ENCODE measurements at places on chromosomes 11 and 22.
A peak's percentile ranks its signal among the peaks of the same experiment; 100 is the strongest.

DNA sequence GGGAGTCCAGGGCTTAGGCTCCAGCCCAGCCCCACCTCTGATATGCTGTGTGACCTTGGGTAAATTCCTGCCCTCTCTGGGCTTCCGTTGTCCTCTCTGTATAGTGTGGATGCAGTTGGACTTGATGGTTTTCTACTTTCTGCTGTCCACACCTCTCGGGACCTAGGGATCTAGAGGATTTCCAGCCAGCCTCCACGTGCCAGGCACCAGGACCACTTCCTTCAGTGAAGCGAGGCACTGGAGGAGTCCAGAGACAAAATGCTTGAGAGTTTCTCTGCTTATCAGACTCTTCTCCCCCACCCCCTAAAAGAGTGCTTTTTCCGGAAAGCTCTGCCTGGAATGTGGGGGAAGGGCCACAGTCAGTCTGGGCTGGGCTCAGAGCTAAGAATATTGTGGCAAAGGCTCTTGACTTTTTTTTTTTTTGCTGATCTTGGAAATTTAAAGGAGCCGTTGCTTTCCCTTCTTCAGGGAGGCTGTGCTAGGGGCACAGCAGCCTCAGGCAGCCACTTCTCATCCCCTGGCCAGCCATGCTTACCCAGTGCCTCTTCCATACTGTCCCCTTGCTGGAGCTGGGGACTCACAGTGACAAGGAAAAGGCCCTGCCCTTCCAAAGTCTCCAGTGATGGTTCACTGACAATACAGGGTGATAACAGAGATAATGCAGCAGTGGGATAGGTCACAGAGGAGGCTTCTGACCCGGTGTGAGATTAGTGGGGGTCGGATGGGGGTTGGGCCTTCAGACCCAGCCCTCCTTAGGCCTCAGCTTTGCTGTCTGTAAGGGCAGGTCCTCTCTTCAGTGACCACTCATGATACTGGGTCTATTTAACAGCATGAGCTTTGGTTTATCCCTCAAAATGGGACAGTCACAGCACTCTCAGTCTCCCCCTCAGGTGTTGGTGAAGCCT is 2.9 kb upstream of the SERPINH1 start:
- no peak for DNase-seq

DNA sequence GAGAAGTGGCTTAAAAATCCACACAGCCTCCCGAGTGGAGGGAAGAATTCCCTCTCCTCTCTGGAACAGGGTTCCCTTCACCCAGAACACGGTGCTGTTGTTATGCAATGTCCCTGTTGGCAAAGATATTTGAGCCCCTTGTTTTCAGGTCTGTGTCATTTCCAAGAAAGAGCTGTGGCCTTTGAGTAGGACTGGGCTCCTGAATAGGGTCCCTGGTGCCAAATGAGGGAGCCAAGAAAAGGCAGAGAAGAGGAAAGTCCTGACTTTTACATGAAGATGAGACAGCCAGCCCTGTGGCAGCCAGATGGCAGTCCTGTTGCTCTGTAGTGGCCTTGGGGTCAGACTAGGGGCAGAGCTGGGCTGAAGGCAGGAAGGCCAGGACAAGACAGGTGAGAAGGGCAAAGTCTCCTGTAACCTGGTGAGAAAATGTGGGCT is 51.2 kb upstream of the ELF5 start:
- no peak for DNase-seq

- no peak for DNase-seq
Measured at GRCh38 chr22:37014835-37015586, 4.2 kb downstream of the TST start.

- DNase-seq = peak; percentile 32
Measured at GRCh38 chr11:16935518-16936302, 78.5 kb downstream of the PLEKHA7 start.

- DNase-seq = no peak
Measured at GRCh38 chr22:50547263-50547985, 1.7 kb downstream of the KLHDC7B start.

DNA sequence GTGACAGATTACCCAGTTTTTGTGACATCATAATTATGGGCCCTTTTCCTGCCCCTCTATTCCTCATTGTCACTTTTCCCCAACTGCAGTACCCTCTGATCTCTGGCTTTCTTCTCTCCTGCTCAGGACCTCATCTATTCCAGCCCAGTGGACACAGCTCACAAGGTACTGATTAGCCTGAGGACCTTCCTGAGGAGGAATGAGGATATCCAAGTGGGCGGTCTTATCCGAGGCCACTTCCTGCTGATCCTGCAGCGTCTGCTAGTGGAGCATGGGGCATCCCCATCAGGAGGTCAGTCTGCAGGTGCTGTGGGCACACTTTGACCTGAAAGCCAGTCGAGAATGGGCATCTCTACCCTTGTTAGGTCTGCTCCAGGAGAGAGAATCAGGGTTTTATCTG is 24.5 kb upstream of the CCDC134 start:
- no peak for DNase-seq

- DNase-seq = no peak
Measured at GRCh38 chr11:27459191-27459590, 13.4 kb downstream of the LGR4 start.

DNA sequence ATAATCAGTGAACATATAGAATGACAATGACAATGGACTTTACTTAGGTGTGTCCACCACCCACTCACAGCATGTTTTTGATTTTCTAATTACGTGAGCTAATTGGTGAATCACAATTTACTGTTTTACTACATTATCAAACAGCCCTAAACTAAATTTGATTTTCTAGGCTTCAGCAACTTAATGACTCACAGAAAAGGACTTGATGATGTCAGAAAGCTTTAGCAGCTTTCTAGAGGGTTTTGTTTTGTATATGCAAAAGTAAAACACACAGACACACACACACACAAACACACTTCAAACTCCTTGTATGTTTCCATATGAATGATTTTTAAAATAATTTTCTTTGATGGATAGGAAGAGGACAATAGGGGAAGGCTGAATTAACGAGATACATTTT is 878.6 kb upstream of the CCDC90B start:
- no peak for DNase-seq

- DNase-seq = no peak
Measured at GRCh38 chr11:120383518-120384155, 47.4 kb downstream of the ARHGEF12 start.

DNA sequence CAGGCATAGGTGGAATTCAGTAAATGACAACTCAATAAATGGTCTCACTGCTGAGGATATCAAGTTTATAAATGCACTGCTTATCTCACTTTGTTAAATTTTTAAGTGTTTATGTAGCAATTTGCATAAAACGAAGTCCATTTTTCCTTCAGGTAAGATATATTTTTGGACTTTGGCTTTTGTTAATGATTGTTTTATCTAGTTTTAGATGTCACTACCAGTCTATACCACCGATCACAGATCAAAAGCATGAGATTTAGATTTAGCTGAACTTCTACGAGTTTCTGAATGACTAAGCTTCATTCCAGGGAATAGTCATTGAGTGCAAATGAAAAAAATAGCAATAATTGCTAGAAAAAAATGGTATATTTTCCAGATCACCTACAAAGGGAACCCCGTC is 12.8 kb upstream of the SLC5A12 start:
- DNase-seq = no peak

GRCh38 chr11:72924568-72925190 is 110.5 kb downstream of the ATG16L2 start:
- DNase-seq = peak; percentile 8

DNA sequence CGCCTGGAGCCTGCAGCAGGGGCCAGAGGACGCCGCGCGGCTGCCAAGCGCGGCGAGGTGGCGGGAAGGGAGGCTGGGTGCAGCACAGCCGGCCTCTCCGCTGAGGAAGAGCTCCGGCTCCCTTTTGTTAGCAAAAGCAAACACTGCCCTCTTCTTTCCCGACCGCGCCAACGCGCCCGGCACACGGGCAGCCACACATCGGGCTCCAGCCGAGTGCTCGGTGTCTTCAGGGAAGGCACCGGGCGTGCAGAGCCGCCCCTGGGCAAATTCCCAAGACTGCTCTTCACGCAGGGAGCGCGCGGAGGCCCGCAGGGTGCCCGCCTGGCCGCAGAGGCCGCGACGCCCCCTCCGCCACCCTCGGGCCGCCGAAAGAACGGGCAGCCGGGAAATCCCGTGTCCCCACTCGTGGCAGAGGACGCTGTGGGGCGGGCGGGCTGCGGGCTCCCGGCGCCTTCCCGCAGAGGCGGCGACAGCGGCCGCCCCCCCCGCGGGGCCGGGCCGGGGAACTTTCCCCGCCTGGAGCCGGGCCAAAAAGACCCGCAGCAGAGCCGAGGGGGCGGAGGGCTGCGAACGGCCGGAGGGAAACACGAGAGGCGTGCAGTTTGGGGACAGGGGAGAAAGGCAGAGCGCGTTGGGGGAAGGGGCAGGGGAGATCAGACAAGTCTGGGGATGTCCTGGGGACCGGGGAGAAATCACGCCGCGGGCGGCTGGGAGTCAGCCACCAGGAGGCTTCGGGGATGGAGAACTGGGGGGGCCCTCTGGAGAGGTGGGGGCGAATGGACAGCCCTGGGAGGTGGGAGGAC is 931 bp downstream of the CADM1 start:
- no peak for DNase-seq

GRCh38 chr22:36215981-36216380 is 14.4 kb upstream of the APOL4 start:
- DNase-seq = no peak

DNA sequence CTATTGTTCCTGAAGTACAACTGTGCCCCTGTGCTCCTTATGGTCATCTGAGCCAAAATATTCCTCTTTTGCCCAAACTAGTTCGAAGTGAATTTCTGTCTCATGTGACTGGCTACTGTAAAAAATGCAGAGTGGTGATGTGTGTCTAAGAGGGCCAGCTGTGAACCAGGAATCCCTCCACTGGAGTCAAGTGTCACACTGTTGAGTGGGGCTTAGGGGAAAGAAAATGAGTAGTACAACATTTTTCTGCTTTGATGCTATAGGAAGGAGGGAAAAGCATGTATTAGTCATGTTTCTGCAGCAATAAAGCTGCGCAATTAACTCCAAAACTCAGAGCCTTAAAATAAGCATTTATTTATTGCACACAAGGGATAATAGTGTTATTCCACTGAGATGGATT is 39.8 kb upstream of the HMGXB4 start:
- DNase-seq = no peak

DNA sequence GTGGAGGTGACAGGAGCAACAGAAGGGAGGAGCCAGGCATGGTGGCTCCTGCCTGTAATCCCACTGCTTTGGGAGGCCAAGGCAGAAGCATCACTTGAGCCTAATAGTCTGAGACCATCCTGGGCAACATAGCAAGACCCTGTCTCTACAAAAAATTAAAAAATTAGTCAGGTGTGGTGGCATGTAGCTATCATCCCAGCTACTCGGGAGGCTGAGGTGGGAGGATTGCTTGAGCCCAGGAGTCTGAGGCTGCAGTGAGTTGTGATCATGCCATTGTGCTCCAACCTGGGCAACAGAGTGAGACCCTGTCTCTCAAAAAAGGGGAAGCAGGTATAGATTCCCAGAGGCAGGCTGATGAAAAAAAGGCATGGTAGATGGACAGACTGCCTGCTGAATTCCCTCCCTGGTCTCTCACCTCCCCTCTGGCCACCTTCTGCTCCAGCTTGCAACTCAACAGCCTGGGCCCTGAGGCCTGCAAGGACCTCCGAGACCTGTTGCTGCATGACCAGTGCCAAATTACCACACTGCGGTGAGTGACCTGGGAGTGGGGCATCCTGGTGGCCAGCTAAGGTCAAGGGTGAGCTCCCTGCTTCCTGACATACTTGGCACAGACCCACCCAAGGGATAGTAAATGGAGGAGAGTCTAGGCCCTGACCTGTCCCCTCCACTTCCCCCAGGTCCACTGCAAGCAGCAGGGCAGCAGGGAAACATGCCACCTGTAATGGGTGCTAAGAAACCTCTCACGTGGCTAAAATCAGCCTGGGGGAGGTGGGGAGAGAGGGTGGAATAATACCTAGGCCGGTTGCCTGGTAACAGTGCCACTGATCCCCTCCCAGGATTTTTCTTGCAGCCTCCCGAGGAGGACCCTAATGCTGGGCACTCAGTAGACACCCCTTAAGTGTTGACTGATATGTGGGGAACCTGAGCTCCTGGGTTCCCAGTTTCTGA is 4.3 kb upstream of the NHERF4 start:
- DNase-seq = no peak

DNA sequence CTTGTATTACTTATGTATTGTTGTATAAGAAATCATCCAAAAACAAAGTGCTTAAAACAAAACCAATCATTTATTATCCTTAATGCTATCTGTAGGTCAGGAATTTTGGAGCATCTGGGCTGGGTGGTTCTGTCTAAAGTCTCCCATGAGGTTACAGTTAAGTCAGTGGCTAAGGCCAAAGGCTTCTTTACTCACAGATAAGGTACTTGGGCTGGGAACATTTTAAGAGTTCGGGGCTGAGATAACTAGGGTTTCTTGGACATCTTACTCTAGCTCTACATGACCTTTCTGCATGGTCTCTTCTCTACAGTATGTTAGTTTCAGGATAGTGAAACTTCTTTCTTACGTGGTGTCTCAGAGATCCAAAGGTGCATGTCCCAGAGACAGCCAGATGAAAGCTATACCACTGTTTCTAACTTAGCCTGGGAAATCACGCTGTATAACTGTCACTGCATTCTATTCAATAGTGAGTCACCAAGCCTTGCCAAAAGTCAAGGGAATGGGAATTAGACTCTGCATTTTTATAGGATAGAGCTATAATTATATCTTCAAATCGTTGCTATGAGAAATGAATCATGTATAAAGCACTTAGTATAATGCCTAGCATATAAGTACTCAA is 29.6 kb downstream of the SOX6 start:
- DNase-seq = no peak

DNA sequence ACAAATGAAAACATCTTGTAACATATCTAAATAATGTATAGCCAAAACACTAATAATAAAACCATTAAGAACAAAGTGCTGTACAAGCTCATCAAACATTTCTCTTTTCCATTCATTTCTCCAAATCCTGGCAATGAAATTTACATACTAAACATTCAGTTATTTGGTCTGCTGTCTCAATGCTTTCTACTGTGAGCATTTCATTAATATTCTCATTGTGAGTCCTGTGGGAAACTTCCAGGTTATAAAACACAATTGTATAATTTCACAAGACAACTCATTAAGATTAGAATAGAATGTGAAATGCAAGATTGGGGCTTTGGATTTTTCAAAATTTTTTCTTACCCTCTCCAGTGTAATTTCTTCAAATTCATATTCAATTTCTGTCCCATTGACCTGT is 876.9 kb upstream of the CCDC90B start:
- DNase-seq = no peak

DNA sequence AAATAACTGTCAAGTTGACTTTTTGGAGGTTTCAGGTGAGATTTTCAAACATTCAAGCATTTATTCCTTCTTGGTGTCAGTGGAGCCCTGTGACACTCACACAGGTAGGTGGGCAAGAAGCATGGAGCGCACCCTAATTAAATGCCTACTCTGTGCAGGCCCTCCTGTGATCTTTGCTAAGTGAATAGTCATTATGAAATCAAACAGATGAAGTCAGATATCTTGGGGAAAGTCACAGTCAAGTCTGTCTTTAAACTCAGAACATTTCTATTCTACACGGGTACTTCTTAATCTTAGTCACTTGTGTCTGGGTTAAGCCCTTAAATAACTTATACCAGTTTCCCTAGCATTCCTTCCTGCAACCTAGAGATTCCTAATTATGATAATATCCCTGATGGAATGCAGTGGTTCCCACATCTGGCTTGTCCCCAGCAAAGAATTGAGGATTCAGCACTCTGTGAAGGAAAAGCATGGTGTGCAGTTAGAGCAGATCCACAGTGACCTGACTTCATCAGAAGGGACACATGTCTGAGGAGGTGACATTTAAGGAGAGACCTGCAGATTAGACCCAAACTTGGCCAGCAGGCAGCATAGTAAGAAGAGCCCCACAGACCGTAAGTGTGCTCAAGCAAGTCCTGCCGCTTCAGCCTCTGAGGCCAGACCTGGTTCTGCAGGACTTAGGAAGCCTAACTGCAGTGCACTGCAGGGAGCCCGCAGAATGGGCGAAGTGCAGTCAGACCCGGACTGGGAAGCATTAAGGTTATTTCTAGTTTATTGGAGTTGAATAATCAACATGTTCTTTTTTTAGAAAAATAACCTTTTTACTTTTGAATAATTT is 85.3 kb upstream of the GAL start:
- no peak for DNase-seq

Measured in HCT116 (cell line).